Non-pigmented ciliary epithelial cell (primary cell): ENCODE measurements at places on chromosomes 6 and 20.

- no peak for DNase-seq
These were observed 744.3 kb upstream of the DEFB115 start for GRCh38 chr20:30513050-30513628.

- no peak for DNase-seq
These were observed 565.1 kb upstream of the FLRT3 start for GRCh38 chr20:14902432-14903089.

DNA sequence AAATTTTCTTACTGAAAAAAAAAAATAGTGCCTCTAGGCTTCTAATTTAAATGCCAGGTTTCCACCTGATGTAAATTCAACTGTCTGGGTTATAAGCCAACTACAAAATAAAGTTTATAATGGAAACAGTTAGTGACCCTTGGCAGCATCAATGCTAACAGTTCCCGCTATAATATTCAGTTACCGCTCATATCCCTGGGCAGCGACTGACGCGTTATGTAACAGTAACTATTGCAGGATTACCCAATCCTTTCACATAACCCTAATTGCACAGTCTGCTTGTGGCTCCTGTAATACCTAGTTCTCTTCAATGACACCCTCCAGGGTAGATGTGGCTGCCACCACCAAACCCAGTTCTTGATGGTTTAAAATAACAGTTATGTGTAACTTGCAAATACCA, 208.6 kb downstream of the MOXD1 start:
- no peak for DNase-seq

DNA sequence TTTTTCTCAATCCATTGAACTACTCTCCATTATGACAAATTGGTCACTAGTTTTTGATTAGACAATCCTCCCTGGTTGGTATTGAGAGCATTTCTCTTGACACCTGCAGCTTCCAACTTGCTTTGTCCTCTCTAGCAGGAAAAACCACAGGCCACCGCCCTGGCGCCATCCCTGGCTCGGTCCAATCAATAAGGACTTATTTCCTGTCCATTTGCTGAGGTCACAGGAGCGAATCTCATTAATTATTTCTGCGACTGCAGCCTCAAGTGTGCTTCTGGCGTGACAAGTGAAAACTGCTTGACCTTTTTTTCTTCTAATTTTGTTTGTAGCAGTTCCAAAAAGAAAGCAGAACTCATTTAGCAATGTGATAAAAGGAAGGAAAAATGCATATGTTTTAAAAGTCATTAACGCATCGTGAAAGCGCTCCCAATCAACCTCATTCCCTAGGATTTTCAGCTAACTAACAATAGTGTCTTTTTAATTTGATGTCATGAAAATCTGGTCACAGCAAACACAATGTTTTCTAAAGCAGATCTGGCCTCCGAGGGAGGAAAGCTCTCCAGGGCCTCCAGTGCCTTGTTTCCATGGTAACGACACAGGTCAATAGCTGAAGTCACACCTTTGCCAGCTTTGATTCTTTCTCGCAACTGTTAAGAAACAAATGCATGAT, 39.0 kb upstream of the BEND3 start:
- DNase-seq: no peak
